ENCODE measurements at places on chromosomes 16 and 17. TPM values are rescaled to one million over a fixed set of nuclear protein-coding genes. Genes with fewer than 3 reads are reported as not detected.
A peak's percentile ranks its signal among the peaks of the same experiment; 100 is the strongest.

SLC2A4 gene
- 6.8 TPM for total RNA-seq

CIAO3 gene
- total RNA-seq = 20.9 TPM

GAS7 gene
- 15.0 TPM for total RNA-seq

ITGAL gene
- total RNA-seq = 2.0 TPM

- no peak for DNase-seq
- H3K36me3 ChIP-seq = no peaks in the 10 kb centered on the region
- H3K4me3 ChIP-seq = no peak overlapping the region
- no peaks in the 10 kb centered on the region for H3K27me3 ChIP-seq
- peaks cover 7% of the 10 kb centered on the region for H3K4me1 ChIP-seq
Measured at GRCh38 chr17:67238991-67239390, 6.0 kb downstream of the HELZ start.

DNA sequence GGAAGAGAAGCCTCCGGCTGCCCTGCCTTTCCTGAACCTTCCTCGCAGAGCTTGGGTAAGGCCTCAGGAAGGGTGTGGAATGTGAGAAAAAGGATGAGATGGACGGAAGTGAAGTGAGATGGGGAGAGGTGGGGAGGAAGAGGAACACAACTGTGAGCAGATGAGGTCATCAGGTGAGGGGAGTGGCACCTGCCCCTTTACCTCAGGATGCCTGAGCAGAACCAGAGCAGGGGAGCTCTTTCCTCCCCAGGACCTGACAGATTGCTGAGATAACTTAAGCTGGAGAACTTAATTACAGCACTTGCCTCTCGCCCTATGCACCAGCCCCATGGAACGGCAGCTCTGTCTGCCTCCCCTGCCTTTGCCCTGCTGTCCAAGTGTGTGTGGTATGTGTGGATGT is 29.8 kb downstream of the TMEM132E start:
- DNase-seq = no peak
- H3K36me3 ChIP-seq = no peaks in the 10 kb centered on the region
- H3K27ac ChIP-seq = no peak overlapping the region
- H3K4me3 ChIP-seq = no peak overlapping the region
- H3K4me1 ChIP-seq = no peaks in the 10 kb centered on the region

DNA sequence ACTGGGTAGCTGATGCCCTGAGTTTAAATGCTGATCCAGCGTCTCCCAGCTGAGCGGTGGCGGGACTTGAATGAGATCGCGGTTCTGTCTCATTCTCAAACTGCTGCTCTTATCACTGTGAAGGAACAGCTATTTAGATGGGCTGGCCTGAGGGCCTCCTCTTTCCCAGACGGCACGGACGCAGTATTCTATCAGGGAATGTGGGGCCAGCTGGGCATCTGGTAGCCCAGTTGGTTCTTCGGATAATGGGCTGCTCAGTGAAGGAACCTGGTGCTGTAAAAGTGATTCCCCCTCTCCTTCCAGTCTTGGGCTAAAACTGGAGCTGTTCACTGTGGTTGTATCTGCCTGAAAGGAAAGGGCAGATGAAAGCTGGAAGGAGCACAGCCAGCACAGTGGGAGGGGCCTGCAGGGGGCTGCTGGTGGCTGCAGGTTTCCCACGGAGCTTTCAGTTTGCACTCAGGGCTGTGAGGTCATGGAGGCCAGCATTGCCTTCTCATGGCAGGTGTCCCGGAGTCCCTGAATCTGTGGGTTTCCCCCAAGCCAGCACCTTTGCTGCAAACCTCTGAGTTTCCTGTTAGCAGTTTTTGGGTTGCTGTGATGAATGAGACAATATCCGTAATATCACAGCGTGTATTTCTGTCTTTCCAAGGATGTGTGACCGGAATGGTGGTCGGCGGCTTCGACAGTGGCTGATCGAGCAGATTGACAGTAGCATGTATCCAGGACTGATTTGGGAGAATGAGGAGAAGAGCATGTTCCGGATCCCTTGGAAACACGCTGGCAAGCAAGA is 3.6 kb downstream of the IRF8 start:
- no peaks in the 10 kb centered on the region for H3K27me3 ChIP-seq
- H3K27ac ChIP-seq = no peak overlapping the region
- peaks cover 5% of the 10 kb centered on the region for H3K4me1 ChIP-seq
- H3K4me3 ChIP-seq = no peak overlapping the region

- peak; percentile 92 for DNase-seq
- H3K4me1 ChIP-seq = peaks cover 14% of the 10 kb centered on the region
- H3K4me3 ChIP-seq = no peak overlapping the region
Measured at GRCh38 chr17:79942591-79943346, 92.9 kb downstream of the TBC1D16 start.

GRCh38 chr16:79668502-79668901 is 68.0 kb upstream of the MAF start:
- no peak for DNase-seq
- no peak overlapping the region for H3K27ac ChIP-seq
- H3K4me3 ChIP-seq = no peak overlapping the region
- H3K36me3 ChIP-seq = no peaks in the 10 kb centered on the region
- no peaks in the 10 kb centered on the region for H3K27me3 ChIP-seq
- H3K4me1 ChIP-seq = peaks cover under 1% of the 10 kb centered on the region

DNA sequence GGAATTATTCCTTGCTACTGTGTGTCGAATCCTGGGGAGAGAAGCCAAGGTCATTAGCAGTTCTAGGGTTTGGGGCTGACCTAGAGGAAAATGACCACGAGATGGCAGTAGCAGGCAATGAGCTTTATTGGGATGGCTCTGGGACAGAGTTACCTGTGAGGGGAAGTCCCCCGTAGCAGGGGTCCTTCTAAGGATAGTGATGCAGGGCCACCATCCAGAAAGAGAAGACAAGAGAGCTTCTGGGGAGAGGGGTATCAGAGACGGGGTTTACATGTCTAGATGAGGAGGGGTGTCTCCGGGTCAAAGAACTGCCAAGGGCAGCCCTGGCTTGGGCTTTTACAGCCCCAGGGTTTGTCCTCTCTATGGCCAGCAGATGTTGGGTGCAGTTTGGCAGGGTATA is 6.4 kb upstream of the GGT6 start:
- H3K4me3 ChIP-seq = no peak overlapping the region
- H3K27me3 ChIP-seq = no peaks in the 10 kb centered on the region
- no peaks in the 10 kb centered on the region for H3K36me3 ChIP-seq
- DNase-seq = peak; percentile 75

GRCh38 chr17:78761789-78762406 is 20.2 kb downstream of the CYTH1 start:
- no peak for DNase-seq
- H3K4me1 ChIP-seq = peaks cover 13% of the 10 kb centered on the region
- H3K27ac ChIP-seq = no peak overlapping the region
- H3K36me3 ChIP-seq = no peaks in the 10 kb centered on the region

GRCh38 chr17:75813081-75814020 is 28.7 kb downstream of the UNK start:
- H3K4me3 ChIP-seq = no peak overlapping the region
- no peak overlapping the region for H3K27ac ChIP-seq
- H3K36me3 ChIP-seq = no peaks in the 10 kb centered on the region
- H3K4me1 ChIP-seq = no peaks in the 10 kb centered on the region

DNA sequence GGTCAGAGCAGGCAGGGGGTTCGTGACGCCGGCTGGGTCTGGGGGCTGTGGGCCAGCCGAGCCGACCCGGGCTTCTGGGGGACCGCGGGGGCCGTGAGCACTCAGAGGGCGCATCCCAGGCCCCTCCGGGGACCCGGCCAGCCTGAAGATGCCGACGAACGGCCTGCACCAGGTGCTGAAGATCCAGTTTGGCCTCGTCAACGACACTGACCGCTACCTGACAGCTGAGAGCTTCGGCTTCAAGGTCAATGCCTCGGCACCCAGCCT is 140 bp downstream of the FSCN2 start:
- no peak overlapping the region for H3K4me3 ChIP-seq
- peaks cover 3% of the 10 kb centered on the region for H3K27me3 ChIP-seq

GRCh38 chr16:78796221-78796866 is 696.9 kb downstream of the WWOX start:
- H3K4me3 ChIP-seq = no peak overlapping the region
- DNase-seq = no peak
- peaks cover 1% of the 10 kb centered on the region for H3K4me1 ChIP-seq
- no peak overlapping the region for H3K27ac ChIP-seq
- H3K36me3 ChIP-seq = no peaks in the 10 kb centered on the region
- no peaks in the 10 kb centered on the region for H3K27me3 ChIP-seq

- H3K4me1 ChIP-seq = peaks cover 6% of the 10 kb centered on the region
- H3K27ac ChIP-seq = no peak overlapping the region
- no peak for DNase-seq
- no peak overlapping the region for H3K4me3 ChIP-seq
- H3K36me3 ChIP-seq = no peaks in the 10 kb centered on the region
Measured at GRCh38 chr16:65318138-65318537, 196.3 kb upstream of the CDH11 start.

- H3K4me1 ChIP-seq = peaks cover 8% of the 10 kb centered on the region
- no peaks in the 10 kb centered on the region for H3K27me3 ChIP-seq
- no peaks in the 10 kb centered on the region for H3K36me3 ChIP-seq
Measured at GRCh38 chr16:67666559-67667452, at the start of the genes C16orf86 and ENKD1. Gene C16orf86, plus strand, starts transcription at chr16:67666814. Its CDS starts 157 bp downstream, at chr16:67666971. Gene ENKD1, minus strand, starts transcription at chr16:67666750. Its CDS starts 308 bp downstream, at chr16:67666442.

GRCh38 chr17:16818821-16819683 is 129.0 kb downstream of the CCDC144A start:
- no peaks in the 10 kb centered on the region for H3K27me3 ChIP-seq
- H3K4me1 ChIP-seq = no peaks in the 10 kb centered on the region
- no peak overlapping the region for H3K27ac ChIP-seq
- no peak overlapping the region for H3K4me3 ChIP-seq

DNA sequence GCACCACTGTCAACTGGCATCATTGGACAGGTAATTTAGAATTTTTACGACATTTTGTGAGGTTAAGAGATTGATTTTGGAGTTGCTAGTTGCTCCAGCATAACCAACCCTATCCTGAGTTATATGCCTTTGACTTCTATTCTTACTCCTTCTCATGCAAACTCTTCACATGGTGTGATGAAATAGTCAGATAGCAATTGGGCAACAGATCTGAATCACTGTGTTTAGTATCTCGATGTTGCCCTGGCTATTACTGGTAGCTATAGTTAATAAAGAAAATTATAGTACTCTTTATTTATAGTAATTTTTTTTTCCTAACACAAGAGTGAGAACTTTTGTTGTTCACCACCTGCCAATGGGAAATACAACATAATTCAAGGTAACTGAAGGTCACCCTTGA is 494.8 kb upstream of the TOM1L1 start:
- no peak overlapping the region for H3K4me3 ChIP-seq
- H3K27me3 ChIP-seq = no peaks in the 10 kb centered on the region
- H3K4me1 ChIP-seq = no peaks in the 10 kb centered on the region
- H3K27ac ChIP-seq = no peak overlapping the region

DNA sequence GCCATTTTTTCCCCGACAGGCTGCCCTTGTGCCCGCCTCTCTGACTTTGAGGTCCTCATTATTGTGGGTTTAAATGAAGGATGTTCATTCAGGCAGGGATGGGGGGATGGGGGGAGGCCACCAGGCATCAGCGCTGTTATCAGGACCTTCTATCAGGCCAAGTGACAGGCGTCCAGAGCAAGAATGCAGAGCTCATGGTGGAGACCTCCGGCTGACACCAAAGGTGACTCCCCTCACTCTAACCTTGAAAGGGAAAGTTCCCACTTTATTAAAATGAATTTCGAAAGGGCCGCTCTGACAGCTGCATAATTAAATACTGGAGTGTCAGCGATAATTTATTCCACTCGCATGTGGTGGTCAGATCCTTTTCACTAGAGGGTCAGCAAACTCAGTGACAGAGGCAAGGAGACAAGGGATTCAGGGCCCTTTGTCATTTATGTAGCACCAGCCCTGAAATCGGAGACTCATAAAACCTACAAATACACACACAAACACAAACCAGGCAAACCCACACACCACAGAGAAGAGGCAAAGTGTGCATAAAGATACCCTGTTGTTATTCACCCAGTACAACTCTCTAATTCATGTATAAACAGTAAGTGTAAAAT is 436.0 kb downstream of the MAF start:
- H3K27me3 ChIP-seq = no peaks in the 10 kb centered on the region
- H3K27ac ChIP-seq = no peak overlapping the region
- no peak overlapping the region for H3K4me3 ChIP-seq
- no peak for DNase-seq

- no peaks in the 10 kb centered on the region for H3K27me3 ChIP-seq
- DNase-seq = no peak
- H3K36me3 ChIP-seq = no peaks in the 10 kb centered on the region
- no peak overlapping the region for H3K27ac ChIP-seq
Measured at GRCh38 chr16:66382966-66383299, 16.4 kb downstream of the CDH5 start.

- H3K36me3 ChIP-seq = no peaks in the 10 kb centered on the region
- DNase-seq = no peak
- no peaks in the 10 kb centered on the region for H3K4me1 ChIP-seq
Measured at GRCh38 chr17:60269417-60269816, 119.6 kb downstream of the CA4 start.

GRCh38 chr17:45111850-45112249 is 20.5 kb downstream of the PLCD3 start:
- H3K4me1 ChIP-seq = peaks cover 9% of the 10 kb centered on the region
- H3K4me3 ChIP-seq = no peak overlapping the region
- no peaks in the 10 kb centered on the region for H3K27me3 ChIP-seq
- H3K27ac ChIP-seq = peak overlapping the region; percentile 8
- no peak for DNase-seq

DNA sequence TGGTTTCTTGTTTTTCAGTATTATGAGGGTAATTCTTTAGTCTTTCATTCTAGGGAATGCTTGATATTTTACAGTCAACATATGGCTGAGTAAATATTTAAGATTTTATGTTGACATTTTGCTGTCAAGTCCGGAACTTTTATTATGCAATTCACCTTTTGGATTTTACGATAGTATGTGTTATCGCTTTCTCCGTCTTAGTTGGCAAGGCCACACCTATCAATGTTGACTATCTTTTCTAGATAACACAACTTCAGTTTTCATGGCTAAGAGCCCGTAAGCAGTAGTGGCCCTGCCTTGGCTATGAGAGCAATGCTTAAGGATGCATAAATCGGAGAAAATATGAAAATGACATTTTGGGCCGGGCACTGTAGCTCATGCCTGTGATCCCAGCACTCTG is 39.5 kb upstream of the CDH13 start:
- H3K36me3 ChIP-seq = no peaks in the 10 kb centered on the region
- no peak for DNase-seq
- no peak overlapping the region for H3K4me3 ChIP-seq
- H3K27ac ChIP-seq = no peak overlapping the region
- no peaks in the 10 kb centered on the region for H3K4me1 ChIP-seq

All from ovary (tissue), 10 donors.